ENCODE measurements at places on chromosomes 7 and 10.

DNA sequence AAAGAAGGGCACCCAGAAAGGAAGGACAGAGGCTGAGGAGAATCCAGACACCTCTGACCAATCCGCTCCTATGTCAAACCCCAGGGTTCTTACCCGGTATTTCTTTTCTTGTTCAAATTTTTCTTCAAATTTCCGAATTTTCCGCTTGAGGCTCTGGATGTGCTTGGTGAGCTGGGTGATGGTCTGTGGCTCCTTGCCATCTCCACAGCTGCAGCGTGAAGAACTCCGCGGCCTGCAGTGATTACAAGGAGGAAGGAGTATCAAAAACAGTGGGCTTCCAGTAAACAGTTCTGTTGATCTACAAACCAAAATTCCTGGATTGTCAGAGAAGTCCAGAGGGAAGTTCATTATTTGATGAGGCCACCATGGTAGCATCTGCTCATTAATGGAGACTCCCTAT is 92.0 kb downstream of the PHYHIPL start:
- DNase-seq, result no peak

GRCh38 chr7:27112955-27113949 is 10.8 kb upstream of the HOXA2 start:
- no peak for DNase-seq

GRCh38 chr7:70346844-70347462 is 748.7 kb downstream of the AUTS2 start:
- DNase-seq, result no peak

- no peak for DNase-seq
Observed at GRCh38 chr7:158019726-158020705, 567.6 kb downstream of the PTPRN2 start.

DNA sequence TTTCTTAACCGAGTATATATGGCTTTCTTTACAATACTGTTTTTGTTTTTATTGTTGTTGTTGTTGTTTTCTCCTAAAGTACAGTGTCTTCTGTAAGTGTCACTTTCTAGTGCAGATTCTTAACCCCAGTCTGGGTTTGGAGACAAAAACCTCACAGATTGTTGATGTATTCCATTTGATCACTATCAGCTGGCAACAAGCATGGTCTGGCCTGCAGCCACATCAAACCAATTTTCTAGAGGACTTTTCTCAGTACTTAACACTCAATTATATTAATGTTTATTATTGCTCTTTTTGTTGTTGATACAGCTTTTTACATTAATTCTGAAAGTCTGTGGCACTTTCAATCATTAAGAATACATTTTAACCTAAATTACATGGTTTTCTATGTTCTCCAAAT is 17.1 kb downstream of the LRRN3 start:
- no peak for DNase-seq

DNA sequence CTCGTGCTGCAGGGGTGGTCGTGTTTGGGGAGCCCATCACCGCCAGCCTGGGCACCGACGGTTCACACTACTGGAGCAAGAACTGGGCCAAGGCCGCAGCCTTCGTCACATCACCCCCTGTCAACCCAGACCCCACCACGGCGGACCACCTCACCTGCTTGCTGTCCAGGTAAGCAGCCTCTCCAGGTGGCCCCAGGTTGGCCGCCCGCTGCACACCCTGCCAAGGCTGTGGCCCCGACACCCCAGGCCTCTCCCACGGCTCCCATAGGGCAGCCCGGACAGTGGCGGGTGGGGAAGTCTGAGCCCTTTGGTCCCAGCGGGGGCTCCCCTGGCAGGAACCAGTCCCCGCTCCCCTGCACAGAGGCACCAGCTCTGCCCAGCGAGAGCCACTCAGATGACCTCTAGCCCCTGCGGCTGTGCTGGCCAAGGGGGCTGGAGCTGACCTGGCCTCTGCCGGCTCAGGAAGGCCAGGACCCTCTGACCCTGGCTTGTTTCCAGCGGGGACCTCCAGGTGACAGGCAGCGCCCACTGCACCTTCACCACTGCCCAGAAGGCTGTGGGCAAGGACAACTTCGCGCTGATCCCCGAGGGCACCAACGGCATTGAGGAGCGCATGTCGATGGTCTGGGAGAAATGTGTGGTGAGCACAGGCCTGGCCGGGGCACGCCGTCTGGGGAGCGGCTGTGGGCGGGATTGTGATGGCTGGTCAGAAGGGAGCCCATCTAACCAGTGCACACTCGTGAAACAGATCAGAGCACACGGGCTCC is 13.8 kb downstream of the DPYSL4 start:
- no peak for DNase-seq

DNA sequence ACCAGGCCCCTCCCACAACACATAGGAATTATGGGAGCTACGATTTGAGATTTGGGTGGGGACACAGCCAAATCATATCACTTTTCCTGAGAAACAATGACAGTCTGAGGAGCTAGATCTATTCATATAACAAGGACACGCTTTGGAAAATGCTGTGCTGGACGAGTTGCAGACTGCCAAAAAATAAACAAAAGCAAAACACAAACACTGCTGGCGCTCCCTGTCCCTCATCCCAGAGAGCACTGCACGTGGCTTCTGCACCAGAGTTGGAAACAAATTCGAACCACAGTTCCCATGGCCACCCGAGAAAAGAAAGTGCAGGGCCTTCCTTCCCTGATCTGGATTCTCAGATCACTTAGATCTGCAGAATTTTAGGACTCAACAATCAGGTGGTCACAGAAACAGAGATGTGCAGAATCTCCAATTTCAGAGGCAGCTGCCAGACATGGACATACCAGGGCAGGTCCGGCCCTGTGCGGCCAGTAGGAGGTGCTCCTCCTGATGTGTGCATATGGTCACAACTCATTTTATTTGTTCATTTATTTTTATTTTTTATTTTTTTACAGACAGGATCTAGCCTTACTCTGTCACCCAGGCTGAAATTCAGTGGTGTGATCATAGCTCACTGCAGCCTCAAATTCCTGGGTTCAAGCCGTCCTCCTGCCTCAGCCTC is 35.2 kb upstream of the ECHDC3 start:
- DNase-seq, result no peak

DNA sequence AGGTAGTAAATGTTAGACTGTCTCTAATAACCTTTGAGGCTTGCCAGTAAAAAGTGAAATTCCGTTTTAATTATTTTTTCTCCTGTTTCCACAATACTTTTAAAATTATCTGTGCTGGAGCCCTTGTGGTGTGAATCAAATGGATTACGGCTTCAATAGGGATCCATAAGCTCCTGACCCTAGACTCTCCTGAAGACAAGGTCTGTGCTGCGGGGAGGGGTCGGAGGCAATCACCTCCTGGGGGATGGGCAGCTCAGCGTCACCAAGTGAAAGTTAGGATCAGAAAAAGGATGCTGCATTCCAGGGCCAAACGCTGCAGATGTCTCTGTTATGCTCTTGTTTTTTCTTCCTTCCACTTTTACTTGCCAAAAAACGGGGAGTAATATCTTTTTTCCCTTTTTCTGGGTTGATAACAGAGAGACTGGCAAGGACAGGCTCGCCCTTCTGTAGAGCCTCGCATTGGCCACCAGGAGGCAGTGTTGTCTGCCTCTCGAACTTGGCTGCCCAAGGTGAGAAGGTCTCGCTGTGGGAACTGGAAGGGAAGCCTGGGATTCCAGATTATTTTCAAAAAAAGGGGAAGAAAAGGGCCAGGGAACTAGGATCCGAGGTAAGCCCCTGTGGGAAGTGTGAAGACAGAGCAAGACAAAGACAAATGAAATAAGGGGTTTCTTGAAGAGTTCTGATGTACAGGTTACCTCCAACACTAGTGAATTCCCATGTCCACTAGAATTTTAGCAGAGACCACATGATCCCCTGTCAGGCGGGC is 621.9 kb downstream of the ACTR3B start:
- DNase-seq, result no peak

DNA sequence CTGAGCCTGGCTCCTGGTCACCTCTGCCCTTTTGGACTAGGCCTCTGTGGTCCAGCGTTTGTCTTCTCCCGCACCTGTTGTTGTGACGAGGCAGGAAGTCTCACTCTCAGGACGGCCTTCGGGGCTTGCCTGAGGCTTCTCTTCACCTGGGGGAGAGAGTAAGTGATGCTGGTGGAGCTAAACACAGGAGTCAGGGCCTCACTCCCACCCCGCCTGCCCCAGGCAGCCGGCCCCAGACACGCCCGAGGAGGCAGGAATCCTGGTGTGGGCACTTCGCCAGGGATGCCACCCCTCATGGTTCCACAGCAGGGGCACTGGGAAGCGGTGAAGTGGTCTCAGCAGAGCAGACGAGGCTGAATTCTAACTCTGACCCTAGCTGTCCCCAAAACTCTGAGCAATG is 42.4 kb downstream of the IL2RA start:
- no peak for DNase-seq

GRCh38 chr10:96696845-96697425 is 23.4 kb downstream of the PIK3AP1 start:
- DNase-seq, result no peak

DNA sequence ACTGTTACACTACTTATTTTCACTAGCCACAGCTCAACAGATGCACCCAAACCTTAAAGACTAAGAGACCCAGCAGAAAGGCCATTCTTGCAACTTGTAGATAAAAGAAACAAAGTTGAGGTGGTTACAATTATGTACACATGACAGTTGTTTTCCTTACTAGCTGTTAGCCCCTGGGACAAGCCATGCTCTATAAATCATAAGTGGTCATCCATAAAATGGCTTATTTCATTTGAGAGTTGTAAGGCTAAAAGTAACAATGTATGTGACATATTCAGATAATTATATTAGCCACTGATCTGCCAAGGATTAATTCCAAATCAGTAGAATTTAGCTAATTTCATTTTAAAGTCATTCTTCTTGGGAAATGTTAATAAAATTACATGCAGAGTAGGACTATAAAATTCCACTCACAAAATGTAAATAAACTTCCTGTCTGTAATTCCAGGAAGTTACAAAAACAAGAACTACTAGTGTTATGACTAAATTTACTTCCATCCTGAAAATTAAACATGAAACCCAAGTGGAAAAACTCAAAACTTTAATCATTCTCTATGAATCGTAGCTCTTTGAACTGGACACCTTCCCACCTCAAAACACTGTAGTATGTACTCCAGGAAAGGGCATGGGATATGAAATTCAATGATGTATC is 13.3 kb downstream of the SLC37A3 start:
- no peak for DNase-seq

GRCh38 chr10:125214283-125214570 is 53.9 kb upstream of the CTBP2 start:
- no peak for DNase-seq

DNA sequence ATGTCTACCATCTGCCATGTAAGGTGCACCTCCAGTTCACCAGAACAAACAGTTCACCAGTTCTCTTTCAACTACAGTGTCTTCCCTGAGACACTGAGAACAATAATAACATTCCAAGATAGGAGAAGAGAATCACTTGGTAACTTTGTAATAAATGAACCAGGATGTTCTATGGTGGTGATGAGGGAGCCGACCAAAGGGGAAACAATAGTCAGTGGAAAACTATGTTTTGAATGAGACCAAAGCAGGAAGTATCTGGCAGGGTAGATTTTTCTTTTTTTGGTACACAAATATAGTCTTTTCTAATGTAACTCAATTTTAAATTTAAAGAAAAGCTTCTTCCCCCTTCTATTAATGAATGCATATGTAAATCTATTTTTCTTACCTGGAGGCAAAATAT is 20.0 kb downstream of the HYAL4 start:
- no peak for DNase-seq

DNA sequence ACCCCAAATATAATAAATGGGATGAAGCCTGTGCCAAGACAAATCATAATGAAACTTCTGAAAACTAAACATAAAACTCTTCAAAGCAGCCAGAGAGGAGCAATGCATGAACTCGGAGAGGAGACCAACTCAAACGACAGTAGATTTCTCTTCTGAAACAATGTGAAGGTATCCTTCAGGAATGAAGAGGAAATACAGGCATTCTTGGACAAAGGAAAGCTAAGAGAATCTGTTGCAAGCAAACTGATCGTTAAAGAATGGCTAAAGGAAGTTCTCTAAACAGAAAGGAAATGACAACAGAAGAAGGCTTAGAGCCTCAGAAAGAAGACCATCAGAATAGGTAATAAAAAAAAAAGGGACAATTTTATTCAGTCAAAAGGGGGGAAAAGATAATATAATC is 6.6 kb downstream of the GNA12 start:
- no peak for DNase-seq

DNA sequence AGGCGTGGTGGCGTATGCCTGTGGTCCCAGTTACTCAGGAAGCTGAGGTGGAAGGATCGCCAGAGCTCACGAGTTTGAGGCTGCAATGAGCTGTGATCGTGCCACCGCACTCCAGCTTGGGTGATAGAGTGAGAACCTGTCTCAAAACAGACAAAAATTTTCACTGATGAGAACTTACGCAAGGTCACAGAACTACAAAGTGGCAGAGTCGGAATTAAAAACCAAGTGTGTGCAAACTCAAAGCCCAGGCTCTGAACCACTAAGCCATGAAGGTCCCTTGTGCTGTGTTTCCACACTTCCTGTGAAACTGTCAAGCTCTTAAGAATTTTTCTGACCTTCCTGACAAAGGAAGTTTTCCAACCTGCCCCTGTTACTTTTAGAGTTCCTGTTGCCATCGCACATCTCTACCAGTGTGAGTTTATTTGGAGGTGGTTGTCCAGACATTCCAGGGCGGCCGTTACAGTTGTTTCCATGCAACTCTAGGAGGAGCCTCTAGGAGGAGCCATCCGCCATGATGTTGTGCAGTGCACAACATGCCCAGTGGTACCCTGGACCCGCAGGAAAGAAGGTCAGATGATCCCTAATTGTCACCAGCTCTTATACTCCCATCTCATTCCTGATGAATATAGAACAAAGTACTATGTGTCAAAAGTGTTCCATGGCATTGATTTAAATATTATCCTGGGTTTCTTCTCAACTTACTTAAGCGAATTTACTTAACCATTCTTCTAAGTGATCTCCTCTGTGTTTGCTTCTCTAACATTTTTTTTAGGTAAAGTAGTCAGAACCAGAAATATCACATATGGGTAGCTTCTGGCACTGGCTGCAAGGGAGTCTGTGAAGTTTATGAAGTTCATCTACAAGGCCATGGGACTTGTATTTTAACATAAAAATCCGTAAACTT is 49.0 kb upstream of the LYZL1 start:
- no peak for DNase-seq

- no peak for DNase-seq
Observed at GRCh38 chr7:102216573-102217314, 69.9 kb upstream of the SH2B2 start.

GRCh38 chr10:51640120-51640819 is 59.1 kb downstream of the CSTF2T start:
- DNase-seq, result no peak
